ENCODE measurements at places on chromosomes 13 and 19. TPM values are rescaled to one million over a fixed set of nuclear protein-coding genes. Genes with fewer than 3 reads are reported as not detected.

DNA sequence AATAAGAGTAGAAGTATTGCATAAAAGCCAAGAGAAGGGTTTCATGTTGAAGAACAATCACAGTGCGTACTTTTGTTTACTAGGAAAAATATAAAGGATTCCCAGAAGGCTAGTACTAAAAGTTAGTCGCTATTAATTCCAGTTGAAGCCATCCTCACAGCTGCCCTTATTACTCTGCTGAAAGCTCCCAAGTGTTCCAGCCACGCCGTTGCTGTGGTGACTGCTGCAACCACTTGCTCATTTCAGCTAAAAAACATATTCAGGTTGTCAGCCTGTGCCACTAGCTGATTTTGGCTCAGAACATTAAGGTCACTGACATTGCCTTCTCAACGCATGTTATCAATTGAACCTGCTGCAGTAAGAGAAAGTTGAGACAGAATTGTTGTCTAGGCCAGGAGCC is 87.1 kb upstream of the FNDC3A start:
- DNase-seq: no peak

DNA sequence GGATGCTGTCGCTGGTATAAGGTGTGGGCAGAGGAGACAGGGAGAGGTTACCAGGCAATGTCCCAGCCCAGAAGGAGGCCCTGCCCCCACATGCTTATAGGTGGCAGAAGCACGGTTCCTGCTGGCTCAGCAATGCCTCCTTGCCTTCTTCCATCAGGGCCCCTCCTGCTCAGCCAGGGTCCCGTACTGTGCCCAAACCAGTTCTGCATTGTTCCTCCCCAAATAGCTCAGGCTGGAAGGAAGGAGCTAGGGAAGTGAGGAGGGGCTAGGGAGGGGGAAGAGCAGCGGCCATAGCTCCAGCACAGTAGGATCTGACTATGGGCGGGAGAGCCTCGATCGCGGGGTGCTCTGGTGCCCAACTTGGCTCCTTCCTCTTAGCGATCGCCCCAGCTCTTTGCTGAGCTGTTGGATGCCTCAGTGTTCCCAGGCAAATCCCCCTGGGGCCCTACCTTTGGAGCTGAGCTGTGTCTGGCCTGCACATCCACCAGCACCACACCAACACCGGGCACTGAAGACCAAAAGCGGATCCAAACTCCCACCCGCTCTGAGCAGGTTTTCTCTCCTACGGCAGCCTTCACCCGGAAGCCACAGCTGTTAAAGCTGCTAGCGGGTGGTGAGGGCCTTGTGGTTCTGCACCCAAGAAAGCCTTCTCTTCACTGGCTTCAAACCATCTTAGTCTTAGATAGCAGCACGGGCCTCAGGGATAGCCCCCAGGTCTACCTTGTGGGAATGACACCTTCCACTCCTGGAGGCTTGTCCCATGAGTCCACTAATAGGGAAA is 32.1 kb upstream of the PEPD start:
- no peak for DNase-seq

- DNase-seq: no peak
These were observed 52.3 kb downstream of the MRPL57 start for GRCh38 chr13:21228738-21229137.

DNA sequence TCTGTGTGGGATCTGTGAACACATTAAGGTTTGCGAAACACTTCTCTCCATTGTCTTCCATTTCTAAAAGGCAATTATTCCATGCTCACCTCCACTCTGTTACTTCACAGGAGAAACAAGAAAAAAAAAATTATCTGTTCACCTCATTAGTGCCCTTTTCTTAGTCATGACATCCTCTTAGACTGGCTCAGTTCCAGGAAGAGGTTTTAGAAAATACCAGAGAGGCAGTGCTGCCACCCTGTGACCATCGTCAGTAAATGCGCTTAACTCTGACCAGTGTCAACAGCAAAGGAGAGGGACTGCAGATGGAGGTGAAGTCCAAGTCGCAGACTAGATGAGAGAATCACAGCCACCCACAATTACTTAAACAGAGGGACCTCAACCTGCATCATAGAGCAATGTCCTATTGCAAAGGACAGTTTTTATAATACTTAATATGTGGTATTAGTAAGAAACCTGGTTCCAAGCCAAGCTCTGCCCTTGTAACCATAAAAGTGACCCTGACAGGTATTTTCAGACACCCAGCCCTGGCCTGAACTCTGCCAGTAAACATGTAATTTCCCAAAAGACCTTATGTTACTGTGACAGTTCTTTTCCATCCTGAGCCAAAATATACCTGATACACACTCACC is 19.4 kb downstream of the CEACAM21 start:
- DNase-seq: peak; percentile 95

GRCh38 chr13:26664286-26664685 is 96.3 kb downstream of the GPR12 start:
- DNase-seq: no peak

DNA sequence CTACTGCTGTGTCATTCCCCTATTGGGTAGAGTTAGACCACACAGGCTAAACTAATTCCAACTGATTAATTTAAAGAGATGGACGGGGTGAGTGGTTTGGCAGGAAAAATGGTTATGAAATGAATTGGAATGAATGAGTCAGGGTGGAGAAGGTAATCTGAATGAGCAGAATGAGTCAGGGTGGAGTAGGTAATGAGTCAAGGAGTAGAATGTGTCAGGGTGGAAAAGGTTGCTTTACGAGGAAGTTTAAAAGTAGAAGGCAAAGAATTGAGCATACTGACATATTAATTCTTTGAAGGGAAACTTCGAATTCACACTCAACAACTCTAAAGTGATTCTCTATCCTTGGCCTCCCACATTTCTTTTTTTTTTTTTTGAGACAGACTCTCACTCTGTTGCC is 12.7 kb upstream of the ZNF121 start:
- DNase-seq: peak; percentile 9

DNA sequence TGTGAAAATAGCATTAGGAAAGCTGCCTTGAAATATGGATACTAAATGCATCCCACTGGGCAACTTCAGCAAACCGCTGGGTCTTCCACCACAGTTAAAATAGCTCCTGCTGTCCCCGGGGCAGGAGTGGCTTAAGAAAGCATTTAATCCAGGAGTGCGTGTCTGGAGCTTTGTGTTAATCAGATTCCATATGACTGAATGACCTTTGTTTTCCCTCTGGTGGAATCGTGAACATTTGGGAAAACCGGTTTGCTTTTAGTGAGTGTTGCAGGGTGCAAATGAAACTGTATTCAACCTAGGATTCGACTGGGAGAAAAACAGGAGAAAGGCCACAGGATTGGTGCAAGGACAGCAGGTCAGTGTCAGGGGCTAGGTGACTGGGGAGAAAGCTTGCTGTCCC is 237.6 kb upstream of the MAB21L1 start:
- no peak for DNase-seq

DNA sequence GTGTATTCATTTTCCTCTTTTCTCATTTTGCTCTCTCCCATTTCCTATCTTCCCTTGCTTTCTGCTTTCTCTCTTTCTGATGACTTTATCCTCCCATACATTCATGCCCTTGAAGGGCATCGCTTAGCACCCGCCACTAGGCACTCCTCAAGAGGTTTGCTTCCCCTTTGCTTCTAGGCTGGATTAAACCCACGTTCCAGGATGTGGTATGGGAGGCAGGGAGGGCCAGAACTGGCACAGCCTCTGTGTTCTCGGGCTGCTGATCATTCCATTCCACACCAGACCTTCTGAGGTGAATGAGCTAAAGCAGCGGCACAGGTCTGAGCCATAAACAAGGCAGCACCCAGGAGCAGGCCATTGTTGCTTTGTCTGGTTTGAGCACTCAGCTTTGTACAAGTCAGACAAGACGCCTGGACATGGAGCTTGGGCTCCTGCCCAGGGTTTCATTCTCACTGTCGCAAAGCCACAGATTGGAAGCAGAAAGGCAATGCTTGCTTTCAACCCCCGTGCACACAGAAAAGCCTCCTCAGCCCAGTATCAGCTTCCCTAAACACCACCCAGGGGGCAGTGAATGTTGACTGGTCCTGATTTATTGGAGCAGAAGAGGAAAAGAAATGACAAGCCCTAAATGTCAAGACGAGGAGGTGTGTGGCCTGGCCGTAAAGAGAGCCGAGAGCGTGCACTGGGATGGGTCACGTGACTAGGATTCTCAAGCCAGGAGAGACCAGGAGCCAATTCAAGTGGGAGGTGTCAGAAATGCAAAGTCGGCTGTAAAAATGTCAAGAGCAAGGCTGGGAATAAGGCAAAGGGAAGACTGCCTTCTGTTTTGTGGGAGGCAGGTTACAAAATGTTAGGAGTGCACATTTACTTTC is 218.0 kb upstream of the SERP2 start:
- peak; percentile 9 for DNase-seq

DNA sequence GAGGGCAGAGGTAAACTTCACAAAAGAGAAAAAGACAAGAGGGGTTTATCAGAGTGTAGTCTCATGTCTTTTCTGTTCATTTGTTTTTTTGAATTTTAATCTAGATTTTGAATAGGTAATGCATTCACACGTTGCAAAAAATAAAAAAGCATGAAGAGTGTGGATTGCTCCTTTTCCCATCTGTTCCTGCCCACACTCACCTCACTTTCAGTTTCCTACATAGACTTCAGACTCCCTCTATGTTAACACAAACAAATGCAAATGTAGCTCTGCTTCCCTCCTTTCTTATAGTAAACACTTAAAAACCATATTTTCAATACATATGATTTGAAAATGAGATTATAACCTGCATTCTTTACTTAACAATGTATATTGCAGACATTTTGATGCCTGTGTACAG is 20.3 kb downstream of the TNFSF13B start:
- no peak for DNase-seq

- DNase-seq: peak; percentile 55
These were observed 3.5 kb downstream of the COPE start for GRCh38 chr19:18915639-18916038.

GRCh38 chr13:32497589-32497988 is 41.0 kb downstream of the N4BP2L2 start:
- DNase-seq: no peak

DNA sequence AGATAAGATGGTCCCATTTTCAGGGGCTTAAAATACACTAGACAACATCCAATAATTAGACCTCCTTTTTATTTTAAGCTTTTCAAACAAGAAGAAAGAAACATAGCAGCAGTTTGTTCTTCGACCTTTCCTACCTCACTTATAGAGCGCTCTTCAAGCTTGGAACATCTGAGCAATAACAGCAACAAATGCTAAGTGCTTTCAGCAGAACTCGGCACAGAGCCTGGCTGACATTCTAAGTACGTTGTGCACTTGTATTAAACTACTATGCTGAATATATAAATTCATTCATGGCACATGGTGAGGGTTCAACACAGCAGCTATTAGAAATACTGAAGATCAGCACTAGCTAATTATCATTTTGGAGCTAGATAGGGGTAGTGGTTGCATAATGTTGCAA is 256.1 kb upstream of the MAB21L1 start:
- no peak for DNase-seq

Gene ZNF132
- 4.1 TPM for total RNA-seq

Gene KLK14
- not detected for total RNA-seq

Gene URAD
- not detected for total RNA-seq

Gene IL11
- total RNA-seq: not detected

Gene MCEMP1
- total RNA-seq: not detected

Gene ZNF99
- total RNA-seq: not detected

Gene ZNF534
- total RNA-seq: not detected

Gene ATG4D
- total RNA-seq: 19.8 TPM

Gene ZNF66
- 4.5 TPM for total RNA-seq

Gene DUS3L
- total RNA-seq: 38.9 TPM

Gene ATP4B
- total RNA-seq: not detected

Gene NXNL1
- total RNA-seq: not detected

Measured in endothelial cell of umbilical vein (primary cell).